Vein endothelial cell (primary cell): ENCODE measurements at places on chromosomes 16 and 17. TPM values are rescaled to one million over a fixed set of nuclear protein-coding genes. Genes with fewer than 3 reads are reported as not detected.

CES5A gene
- not detected in 2 replicates for total RNA-seq

CCDC200 gene
- total RNA-seq = not detected in 2 replicates

KRTAP16-1 gene
- total RNA-seq = not detected in 2 replicates

C16orf54 gene
- not detected in 2 replicates for total RNA-seq

SLFN11 gene
- 62.4 and 77.9 TPM in 2 replicates for total RNA-seq

TAT gene
- total RNA-seq = not detected in 2 replicates

CNGB1 gene
- under 0.01 TPM in 2 replicates for total RNA-seq

CDH8 gene
- not detected in 2 replicates for total RNA-seq

NTN3 gene
- total RNA-seq = under 0.01 TPM in 1 of 2 replicates, not detected in the other

CDC42EP4 gene
- total RNA-seq = 15.0 and 16.6 TPM in 2 replicates

CCDC47 gene
- total RNA-seq = 72.8 and 81.6 TPM in 2 replicates

CCL13 gene
- not detected in 2 replicates for total RNA-seq

VEZF1 gene
- total RNA-seq = 52.0 and 60.4 TPM in 2 replicates

ODF4 gene
- total RNA-seq = not detected in 2 replicates

KRTAP4-5 gene
- total RNA-seq = not detected in 2 replicates

KIF2B gene
- not detected in 2 replicates for total RNA-seq

HBA2 gene
- total RNA-seq = not detected in 2 replicates

FBRS gene
- total RNA-seq = 31.4 and 40.1 TPM in 2 replicates

NUDT7 gene
- total RNA-seq = 3.6 and 5.9 TPM in 2 replicates

CD300LG gene
- under 0.01 TPM in 1 of 2 replicates, not detected in the other for total RNA-seq

PNMT gene
- not detected in 2 replicates for total RNA-seq

PTX4 gene
- 0.19 TPM in 1 of 2 replicates, not detected in the other for total RNA-seq

NOG gene
- 2.8 and 3.9 TPM in 2 replicates for total RNA-seq

SPIRE2 gene
- 0.65 and 1.1 TPM in 2 replicates for total RNA-seq

DPEP2 gene
- under 0.01 and 0.57 TPM in 2 replicates for total RNA-seq
